Skin of body (tissue), 3 donors: ENCODE measurements at places on chromosomes 7 and 10. TPM values are rescaled to one million over a fixed set of nuclear protein-coding genes. Genes with fewer than 3 reads are reported as not detected.

- no peak for DNase-seq
Measured at GRCh38 chr7:45988405-45989057, 67.5 kb upstream of the IGFBP3 start.

DNA sequence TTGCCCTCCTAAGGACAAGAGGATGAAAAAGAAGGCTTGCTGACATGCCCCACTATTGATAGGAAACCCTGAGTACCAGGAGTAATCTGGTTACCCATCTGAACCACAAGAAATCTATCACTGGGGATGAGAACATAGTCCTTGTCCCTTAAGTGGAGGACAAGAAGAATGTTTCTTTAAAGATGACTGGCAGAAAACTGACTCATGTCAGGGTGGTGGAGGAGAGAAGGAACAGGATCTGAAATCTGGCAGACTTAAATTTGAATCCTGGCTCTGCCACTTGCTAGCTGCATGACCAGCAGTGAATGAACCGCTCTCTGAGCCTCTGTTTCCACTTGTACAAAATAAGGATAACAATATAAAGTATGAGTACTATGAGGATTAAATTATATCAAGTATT is 38.9 kb upstream of the XPNPEP1 start:
- DNase-seq = no peak

The FAM13C gene
- 16.8 TPM for total RNA-seq

DNA sequence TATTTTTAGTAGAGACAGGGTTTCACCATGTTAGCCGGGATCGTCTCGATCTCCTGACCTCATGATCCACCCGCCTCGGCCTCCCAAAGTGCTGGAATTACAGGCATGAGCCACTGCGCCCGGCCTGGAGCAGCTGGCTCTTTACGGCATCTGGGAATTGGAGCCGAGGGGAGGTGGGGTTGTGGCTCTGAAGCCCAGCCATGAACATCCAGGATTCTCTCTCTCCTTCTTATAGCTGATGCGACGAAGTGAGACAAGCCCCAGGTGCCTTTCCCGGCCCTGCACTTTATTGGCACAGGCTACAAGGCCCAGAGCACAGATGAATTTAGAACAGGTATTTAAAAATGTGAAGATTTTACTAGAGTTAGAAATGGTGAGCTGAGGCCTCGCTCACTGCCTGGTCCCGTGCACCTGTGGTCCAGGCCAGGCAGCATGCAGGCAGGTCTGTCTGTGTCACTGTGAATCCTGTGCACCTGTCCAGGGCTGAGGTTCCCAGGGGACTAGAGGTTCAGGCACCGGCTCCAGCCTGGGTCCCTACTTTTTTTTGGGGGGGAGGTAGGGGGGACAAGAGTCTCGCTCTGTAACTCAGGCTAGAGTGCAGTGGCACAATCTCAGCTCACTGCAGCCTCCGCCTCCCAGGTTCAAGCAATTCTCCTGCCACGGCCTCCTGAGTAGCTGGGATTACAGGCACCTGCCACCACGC is 379.7 kb upstream of the FOXK1 start:
- DNase-seq = no peak

The PRF1 gene
- 0.79 TPM for total RNA-seq

DNA sequence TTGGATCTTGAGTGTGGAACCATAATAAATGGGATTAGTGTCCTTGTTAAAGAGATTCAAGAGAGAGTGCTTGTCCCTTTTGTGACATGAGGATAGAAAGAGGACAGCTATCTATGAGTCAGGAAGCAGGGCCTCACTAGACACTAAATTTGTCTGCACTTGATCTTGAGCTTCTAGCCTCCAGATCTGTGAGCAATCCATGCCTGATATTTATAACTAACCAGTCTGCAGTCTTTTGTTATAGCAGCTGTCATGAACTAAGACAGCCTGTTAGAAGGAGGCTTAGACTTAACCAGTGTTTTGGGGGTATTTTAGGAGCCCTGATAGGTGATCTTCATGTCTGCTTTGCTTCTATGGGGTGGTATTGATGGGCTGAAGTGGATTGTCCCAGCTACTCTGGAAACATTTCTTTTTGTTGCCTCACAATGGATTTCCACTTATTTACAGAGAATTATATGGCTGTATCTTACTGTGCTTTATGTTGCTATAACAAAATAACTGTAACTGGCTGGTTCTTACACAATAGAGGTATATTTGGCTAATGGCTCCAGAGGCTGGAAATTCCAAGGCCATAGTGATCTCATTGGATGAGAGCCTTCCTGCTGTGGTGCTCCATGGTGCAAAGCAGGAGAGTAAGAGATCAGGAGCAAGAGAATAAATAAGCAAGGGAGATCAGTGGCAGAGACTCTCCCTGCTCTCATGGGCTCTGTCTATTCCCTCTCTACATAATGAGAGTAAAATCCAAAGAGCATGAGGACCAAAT is 23.4 kb upstream of the AKR1C3 start:
- no peak for DNase-seq

The LRRC17 gene
- total RNA-seq = 92.4 TPM

GRCh38 chr10:96964131-96964530 is 132.0 kb downstream of the LCOR start:
- DNase-seq = no peak

- DNase-seq = no peak
Measured at GRCh38 chr7:13236026-13236425, 548.6 kb downstream of the ARL4A start.

- DNase-seq = peak; percentile 82
Measured at GRCh38 chr10:31697271-31698180, 231.1 kb downstream of the ARHGAP12 start.

DNA sequence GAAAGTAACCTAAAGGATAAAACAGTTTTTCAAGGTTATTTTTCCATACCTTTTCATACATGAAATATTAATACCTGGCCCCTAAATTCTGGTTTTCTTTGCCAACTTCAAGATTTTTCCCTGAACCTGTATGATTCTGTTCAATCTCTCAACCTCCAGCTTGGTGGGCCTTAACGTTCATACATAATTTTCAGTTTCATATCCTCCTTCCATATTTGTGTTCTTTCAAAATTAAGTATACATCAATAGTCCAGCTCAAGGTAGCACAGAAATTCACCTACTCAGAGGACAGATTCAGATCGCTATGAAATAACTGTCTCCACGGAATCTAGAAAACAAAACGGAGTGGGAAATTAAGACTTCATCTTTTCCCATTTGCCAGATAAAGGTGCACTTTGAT is 505.8 kb upstream of the GHITM start:
- DNase-seq = no peak

The DRGX gene
- total RNA-seq = 0.20 TPM

DNA sequence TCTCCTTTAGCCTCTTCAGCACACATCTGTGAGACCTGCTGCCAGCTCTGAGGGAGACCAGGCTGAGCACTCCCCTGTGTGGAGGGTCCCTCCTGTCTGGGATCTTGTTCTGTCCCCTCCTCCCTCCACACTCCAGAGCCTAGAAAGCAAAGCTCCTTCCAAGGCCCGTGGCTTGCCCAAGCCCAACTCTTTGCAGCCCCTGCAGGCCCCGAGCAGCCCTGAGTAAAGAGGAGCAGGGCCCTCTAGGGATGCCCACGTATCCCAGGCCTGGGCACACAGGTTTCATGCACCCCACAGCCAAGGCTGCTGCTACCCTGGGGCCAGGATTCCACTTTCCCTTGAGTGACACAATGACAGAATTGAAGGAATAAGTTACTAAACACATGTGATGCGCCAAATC is 24.0 kb downstream of the COBL start:
- no peak for DNase-seq

DNA sequence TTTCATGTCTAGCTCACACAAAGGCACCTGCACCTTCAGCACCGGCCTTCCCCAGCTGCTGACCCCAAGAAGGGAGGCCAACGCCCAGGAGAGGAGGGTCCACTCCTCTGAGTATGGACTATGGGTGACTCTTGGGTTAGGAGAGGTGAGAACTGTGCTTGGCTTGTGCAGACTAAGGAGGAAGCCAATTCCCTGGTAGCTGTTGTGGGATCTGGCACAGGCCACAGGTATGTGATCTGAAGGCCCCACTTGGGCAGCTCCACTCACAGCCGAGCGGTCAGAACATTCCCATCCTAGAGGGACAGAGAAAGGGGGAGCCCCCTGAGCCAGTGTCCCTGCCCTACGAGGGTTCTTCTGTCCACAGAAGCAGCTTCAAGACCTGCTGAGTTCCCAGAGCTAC is 52.8 kb upstream of the FIGNL1 start:
- no peak for DNase-seq

The MYL7 gene
- 2.0 TPM for total RNA-seq

The PAOX gene
- total RNA-seq = 3.6 TPM

The IGF2BP3 gene
- 44.8 TPM for total RNA-seq

DNA sequence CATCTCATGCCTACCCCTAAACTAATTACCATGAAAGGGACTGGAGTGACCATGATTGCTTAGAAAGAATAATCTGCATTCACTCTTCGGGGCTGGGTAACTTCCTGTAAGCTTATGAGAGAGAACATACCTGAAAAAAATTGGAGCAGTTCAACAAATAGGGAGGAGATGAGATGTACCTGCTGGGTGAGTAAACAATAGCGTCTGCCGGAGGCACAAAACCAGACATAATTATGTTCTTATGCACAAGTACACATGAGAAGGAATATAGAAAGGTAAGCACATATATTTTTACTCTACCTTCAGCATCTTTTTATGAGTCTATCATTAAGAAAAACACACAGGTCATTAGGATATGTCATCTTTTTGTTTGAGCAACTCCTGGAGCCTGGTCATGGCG is 224.6 kb upstream of the FERD3L start:
- no peak for DNase-seq

- DNase-seq = no peak
Measured at GRCh38 chr10:64275774-64276173, 754.6 kb downstream of the REEP3 start.

- DNase-seq = no peak
Measured at GRCh38 chr10:78312197-78313047, 278.8 kb downstream of the RPS24 start.

DNA sequence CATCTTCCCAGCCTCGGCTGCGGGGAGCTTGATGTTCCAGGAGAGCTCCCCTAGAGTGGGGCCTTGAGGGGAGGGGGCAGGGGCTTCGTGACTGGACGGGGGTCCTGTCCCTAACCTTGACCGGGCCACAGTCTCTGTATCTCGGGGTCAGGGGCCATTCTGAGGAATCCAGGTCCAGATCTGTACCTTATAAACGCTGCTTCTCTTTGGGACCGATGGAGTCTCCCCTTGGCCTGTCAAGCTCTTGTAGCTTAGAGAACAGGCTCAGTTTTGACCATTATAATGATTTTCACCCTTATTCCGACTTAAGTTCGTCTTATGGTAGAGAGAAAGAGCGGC is 831 bp downstream of the ZKSCAN5 start:
- DNase-seq = no peak

The TMEM270 gene
- not detected for total RNA-seq

GRCh38 chr7:158368449-158368848 is 219.2 kb downstream of the PTPRN2 start:
- no peak for DNase-seq

The NXPH1 gene
- 0.10 TPM for total RNA-seq

The CACNA2D1 gene
- total RNA-seq = 54.4 TPM

GRCh38 chr10:12980102-12980661 is 21.3 kb downstream of the CCDC3 start:
- DNase-seq = no peak

DNA sequence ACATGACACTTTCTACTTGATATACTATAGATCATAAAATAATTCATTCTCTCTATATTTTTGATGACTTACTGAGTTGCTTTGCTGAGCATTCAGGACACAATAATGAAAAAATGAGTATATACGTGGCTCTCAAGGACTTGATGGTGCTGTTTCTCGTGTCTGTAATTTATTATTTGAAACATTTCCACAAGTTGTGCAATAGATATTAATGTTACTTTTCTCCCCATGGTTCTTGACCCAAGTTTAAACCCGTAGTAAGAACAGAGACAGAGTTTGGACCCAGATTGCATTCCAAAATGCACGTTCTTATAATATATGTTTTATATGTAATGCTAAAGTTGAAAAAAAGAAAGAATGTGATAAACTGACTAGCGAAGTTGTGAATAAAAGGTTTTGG is 94.2 kb upstream of the FAM3C start:
- DNase-seq = no peak

The OR2A5 gene
- not detected for total RNA-seq

DNA sequence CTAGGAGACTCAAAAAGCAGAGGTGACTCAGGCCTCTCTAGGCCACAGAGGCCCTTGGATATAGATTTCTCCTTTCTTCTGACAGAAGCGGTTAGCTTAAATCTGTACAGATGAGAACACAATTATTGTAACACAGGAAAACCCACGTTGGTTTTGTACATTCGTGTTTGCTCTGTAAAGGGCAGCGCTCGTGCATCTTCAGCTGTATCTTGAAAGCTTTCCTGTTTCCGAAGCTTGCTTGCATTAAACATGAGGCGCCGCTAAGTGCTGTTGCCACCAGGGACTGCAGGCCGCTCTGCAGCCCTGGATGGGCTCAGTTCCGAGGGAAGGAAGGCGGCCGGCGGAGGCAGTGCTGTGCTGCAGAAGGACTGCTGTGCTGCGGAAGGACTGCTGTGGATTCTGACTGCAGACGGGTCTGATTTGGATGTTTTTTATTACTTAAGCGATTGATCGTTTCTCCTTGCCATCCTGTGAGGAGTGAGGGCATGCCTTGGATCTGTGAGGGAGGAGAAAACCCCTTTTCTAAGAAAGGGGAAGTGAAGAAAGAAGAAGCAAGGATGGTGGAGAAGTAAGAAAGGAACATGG is 53.3 kb downstream of the FHIP2A start:
- DNase-seq = peak; percentile 35

- DNase-seq = no peak
Measured at GRCh38 chr10:130807096-130807495, 504.4 kb downstream of the TCERG1L start.

GRCh38 chr7:103887853-103888602 is 101.4 kb downstream of the RELN start:
- no peak for DNase-seq

GRCh38 chr7:148738737-148739535 is 40.2 kb downstream of the CUL1 start:
- no peak for DNase-seq

The SH2D4B gene
- 0.20 TPM for total RNA-seq

GRCh38 chr7:156942708-156943090 is 6.8 kb upstream of the NOM1 start:
- no peak for DNase-seq

DNA sequence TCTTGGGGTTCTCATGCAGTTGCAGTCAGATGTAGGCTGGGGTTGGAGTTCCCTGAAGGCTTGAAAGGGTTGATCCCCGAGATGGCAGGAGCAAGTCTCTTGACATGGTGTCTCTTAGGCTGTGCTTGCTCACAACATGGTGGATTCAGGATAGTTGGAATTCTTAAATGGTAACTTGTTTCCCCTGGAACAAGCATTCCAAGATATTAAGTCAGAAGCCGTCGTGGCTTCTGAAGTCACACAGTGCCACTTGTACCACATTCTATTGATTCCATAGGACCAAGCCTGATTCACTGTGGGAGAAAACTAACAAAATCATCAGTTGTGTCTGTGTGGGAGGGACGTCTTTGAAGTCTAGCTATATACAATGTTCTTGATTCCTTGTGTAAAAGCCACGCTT is 3.5 kb upstream of the SLC35B4 start:
- no peak for DNase-seq

GRCh38 chr7:116037401-116037800 is 6.8 kb upstream of the TFEC start:
- DNase-seq = no peak

- peak; percentile 93 for DNase-seq
Measured at GRCh38 chr10:49144058-49144720, 10.4 kb upstream of the FAM170B start.

GRCh38 chr7:47479821-47480575 is 101.9 kb downstream of the TNS3 start:
- no peak for DNase-seq

The NSUN6 gene
- 23.0 TPM for total RNA-seq

GRCh38 chr7:18505870-18506460 is 10.4 kb downstream of the HDAC9 start:
- DNase-seq = no peak

GRCh38 chr10:91140995-91141549 is 79.4 kb upstream of the PCGF5 start:
- no peak for DNase-seq
